NCI-H82 (cell line): ENCODE measurements at places on chromosomes 7 and 10.

- DNase-seq = peak; percentile 82
Observed at GRCh38 chr10:122703483-122704448, 4.1 kb upstream of the C10orf120 start.

GRCh38 chr10:94210440-94211168 is 152.1 kb downstream of the NOC3L start:
- DNase-seq = peak; percentile 81

DNA sequence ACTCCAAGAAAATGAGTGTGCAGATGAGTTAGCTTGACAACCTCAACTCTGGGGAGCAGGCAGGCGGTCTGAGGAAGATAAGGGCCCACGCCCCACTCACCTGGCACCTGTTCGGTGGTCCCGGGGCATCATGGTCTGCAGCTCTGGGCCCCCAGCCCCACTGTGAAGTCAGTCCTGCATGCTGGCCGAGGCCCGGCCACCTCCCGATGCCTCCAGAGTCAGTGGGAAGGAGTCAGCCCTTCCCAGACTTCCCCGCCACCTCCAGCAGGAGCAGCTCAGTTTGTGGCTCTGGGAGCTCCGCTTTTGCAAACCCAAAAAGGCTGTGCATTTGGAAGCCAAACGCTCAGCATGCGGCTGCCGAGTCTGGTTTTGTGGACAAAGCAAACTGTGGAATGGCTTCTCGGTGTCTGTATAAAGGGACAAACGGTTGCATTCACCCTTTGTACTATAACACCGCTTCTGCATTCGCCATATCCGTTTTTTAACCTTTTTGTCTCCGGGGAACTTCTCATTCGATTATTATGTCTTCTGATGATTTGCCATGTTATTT is 167.3 kb downstream of the CCDC3 start:
- DNase-seq = no peak

DNA sequence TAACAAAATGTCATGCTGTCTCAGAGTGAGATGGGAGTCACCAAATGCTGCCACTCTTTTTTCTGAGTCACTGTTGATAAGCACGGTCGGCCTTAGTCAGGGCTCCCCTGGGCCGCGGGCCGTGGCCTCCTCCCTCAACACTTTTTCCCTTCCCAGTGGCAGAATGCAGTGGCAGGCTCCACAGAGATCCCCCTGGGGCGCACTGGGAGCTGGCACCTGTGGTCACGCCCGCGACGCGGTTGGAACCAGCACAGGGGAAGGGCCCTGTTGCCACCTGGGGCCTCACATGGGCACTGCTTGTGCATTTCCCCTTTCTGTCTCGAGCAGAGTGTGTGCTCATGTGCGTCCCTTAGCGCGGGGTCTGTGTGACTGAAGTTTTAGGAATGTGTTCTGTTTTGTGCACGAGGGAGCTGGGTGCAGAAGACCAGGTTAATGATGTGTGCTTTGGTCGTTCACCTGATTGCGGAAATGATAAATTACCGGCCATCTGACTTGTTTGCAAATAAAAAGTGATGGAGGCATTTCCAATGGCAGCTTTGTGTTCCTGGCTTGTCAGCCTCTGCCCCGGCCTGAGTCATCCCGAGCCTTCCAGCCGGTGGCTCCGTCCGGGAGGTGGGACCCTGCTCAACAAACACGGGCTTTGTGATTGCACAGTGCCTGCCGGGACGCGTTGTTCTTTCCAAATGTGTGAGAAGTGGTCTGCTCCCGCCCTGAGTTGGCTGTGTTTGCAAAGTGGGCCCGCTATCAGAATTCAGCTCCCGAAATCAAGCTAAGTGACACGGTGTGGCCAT is 100.7 kb downstream of the NKX6-2 start:
- DNase-seq = no peak

- no peak for DNase-seq
Observed at GRCh38 chr10:106360870-106361269, 803.6 kb downstream of the SORCS1 start.

DNA sequence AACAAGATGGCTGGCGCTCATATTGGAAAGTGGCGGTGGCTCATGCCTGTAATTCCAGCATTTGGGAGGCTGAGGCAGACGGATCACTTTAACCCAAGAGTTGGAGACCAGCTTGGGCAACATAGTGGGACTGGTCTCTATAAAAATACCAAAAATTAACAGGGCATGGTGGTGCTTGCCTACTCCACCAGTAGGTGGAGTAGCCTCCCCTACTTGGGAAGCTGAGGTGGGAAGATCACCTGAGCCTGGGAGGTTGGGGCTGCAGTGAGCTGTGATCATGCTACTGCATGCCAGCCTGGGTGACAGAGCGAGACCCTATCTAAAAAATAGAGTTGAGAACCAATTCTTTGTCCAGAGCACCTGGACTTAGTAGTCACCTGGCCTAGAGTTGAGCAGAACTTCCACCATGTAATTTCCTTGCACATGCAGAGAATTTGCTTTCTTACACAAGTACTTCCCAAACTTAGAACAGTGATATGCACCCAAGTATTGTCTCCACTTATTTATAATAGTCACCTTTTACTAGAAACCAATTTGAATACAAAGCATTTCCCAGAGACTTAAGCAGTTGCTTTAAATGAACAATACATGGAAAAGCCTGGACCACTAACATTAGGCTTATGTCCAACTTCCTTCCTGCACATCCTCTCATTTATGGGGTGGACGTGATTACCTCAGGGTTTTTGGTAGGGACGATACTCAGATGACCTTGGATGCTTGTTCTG is 15.9 kb downstream of the LAMB4 start:
- peak; percentile 81 for DNase-seq

GRCh38 chr10:122974543-122975064 is 5.6 kb upstream of the PSTK start:
- DNase-seq = no peak

GRCh38 chr7:77330169-77330882 is 85.8 kb downstream of the GSAP start:
- DNase-seq = no peak

DNA sequence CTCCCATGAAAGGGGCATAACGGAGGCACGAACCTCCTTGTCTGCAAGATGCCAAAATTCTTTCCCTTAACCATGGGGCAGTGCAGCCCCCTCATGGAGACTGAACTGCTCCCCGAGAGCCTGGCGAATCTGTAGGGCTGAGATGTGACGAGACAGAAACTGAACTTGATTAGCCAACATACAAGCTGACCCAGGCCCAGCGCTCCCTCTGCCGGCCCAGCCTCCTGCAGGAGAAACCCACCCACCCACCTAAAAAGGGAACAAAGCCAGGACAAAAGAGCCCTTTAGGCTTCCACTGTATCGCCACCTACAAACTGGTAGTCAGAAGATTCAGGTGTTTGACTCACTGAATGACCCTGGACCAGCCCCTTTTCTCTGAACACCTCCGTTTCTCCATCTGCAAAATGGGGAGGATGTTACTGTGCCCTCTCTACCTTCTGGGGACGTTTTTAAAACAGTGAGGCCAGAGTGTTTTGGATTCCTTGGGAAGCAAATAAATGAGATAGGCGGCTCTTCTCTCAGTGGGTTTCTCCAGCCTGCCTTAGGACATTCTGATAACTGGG is 58.4 kb downstream of the C10orf105 start:
- DNase-seq = peak; percentile 18

DNA sequence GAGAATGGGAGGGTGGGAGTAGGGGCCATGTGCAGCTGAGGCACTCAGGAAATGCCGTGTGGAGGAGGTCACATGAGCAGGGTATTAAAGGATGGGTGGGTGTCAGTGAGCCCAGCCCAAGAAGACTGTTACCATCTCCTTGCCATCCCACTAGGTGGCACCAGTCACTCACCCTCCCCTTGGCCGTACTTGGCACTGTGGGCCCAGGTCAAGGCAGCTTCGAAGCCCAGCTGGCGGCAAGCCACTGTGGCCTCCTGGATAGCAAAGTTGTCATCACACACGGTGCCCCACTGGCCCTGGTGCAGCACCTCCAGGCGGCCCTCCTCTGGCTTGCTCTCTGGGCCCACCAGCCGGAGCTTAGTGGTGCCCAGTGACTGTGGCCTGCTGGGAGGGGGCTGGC is 5.4 kb downstream of the LOXL4 start:
- DNase-seq = peak; percentile 62
